NCI-H2029 (cell line): ENCODE measurements at places on chromosomes 6 and 20.

GRCh38 chr6:11917951-11918738, 94.0 kb upstream of the HIVEP1 start:
- DNase-seq = peak; percentile 36

- peak; percentile 41 for DNase-seq
These were observed 1.7 kb downstream of the SLC22A23 start for GRCh38 chr6:3455147-3455568.

DNA sequence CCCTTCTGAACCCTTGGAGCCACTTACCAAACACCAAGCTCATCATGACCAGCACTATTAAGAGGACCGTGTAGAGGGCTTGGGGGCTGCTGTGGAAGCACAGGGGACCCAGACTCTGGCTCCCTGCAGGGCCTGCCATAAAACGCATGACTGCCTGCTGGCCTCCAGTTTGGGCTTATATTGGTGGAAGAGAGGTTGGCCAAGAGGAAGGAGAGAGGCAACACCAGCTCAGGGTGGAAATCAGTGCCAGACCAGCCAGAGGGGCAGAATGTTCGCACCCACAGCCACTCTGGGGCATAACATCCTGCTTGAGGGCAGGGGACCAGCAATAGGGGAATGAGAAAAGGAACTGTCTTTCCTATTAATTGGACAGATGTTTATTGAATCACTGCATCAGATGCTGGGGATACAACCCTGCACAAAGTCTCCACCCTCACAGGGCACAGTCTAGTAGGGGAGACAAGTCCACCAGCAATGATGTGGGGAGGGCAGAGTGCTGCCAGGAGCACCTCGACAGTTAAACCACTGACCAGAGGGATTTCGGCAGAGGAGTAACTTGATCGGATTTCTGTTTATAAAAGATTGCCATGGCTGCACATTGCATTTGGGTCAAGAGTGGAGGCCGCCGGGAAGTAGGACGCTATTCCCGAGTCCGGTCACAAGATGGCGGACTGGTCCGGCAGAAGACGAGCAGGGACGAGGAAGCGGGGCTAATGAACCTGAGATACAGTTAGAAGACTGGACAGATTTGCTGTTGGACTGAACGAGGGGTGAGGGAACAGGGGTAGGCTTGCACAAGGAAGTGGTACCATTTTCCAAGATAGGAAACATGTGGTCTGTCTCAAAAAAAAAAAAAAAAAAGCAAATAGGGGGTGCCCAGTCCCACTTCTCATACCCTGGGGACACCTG, at the start of gene LY6G5C:
Gene LY6G5C, minus strand, starts transcription at position 842 of the 909 bp plus-strand sequence. Its CDS starts 694 bp downstream, at position 148.
- DNase-seq = peak; percentile 87

- no peak for DNase-seq
These were observed 625 bp upstream of the TNXB start for GRCh38 chr6:32109765-32110160.

DNA sequence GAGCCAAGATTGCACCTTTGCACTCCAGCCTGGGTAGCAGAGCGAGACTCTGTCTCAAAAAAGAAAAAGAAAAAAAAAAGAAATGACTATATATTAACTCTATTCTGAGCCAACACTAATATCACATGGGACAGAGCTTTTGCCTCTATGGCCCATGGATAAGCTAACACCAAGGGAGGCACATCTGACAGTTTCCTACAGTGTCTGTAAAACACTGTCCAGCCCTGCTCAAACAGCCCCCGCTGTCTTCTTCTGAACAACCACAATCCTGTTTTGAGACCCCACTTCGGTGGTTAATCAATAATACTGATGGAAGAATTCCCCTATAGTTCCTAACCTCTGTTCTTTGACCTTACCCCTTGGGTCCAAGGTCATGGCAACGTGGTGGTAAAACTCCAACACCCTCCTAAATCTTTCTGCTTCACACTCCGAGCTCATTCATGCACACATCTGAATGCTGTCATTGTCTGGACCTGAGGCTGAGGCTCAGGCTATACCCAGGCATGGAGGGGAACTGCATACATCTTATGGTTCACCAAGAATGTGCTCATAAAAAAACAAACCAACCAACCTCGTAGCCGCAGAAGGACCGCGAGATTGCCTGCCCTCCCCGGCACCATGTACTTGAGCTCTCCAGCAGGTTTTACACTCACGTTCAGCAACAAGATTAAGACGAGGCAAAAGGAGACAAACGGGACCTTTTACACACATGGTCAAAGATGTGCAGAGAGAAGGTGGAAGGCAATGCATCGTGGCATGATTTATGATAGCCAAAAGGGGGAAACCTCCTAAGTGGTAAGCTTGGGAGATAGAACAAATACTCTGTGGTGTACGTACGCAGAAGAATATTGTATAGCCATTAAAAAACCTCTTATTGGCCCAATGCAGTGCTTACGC, 105.4 kb upstream of the NFATC2 start:
- DNase-seq = no peak
